Panc1 (cell line): ENCODE measurements at places on chromosomes 3 and 15. TPM values are rescaled to one million over a fixed set of nuclear protein-coding genes. Genes with fewer than 3 reads are reported as not detected.

DNA sequence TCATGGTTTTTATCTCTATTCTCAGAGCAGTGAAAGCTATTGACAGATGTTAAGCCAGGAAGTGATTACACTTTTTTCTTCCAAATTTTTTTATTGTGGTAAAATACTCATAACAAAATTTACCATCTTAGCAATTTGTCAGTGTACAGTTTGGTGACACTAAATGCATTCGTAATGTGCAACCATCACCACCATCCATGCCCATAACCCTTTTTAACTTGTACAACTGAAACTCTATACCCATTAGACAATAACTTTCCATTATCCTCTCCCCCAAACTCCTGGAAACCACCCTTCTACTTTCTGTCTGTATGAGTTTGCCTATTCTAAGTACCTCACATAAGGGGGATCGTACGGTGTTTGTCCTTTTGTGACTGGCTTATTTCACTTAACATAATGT, 15.1 kb upstream of the POMGNT2 start:
- H3K36me3 ChIP-seq: no peaks in the 10 kb centered on the region
- DNase-seq: no peak
- H3K27ac ChIP-seq: no peak overlapping the region

DNA sequence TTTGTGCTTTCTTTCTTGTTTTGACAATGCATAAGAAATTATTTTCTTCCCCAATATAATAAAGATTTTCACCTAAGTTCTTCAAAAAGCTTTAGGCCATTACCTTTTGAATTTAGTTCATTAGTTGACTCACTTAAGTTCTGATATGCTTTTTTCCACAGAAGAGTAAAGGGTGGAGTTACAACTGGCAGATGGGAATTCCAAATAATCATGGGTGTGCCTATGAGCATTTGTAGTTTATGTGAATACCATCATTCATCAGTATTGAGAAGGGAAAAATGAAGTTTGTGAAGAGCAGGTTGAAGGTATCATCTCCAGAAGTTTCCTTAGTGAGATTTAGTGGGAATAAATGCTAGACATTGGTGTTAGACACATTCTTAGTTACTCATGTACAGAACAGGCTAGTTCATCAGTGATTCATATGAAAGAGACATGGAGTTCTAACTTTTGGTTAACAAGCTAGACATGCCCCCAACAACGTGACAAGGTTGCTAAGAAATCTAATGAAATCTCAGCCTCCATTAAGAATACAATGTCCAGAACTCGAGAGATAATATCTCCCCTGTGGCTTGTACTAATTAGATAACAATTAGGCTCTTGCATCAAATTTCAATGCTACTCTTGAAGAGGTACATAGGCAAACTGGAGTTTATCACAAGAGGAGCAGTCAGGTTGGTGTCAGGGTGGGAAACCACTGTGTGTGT, 16.9 kb upstream of the ALCAM start:
- H3K4me3 ChIP-seq: no peak overlapping the region
- H3K27me3 ChIP-seq: no peaks in the 10 kb centered on the region
- no peaks in the 10 kb centered on the region for H3K4me1 ChIP-seq
- H3K27ac ChIP-seq: no peak overlapping the region

Gene ANKUB1
- not detected for total RNA-seq

GRCh38 chr3:72345980-72346379, 502.3 kb downstream of the SHQ1 start:
- no peaks in the 10 kb centered on the region for H3K36me3 ChIP-seq
- no peaks in the 10 kb centered on the region for H3K27me3 ChIP-seq
- no peak overlapping the region for H3K4me3 ChIP-seq
- no peaks in the 10 kb centered on the region; the same call in 1 of the 2 replicates for H3K4me1 ChIP-seq
- H3K27ac ChIP-seq: no peak overlapping the region

DNA sequence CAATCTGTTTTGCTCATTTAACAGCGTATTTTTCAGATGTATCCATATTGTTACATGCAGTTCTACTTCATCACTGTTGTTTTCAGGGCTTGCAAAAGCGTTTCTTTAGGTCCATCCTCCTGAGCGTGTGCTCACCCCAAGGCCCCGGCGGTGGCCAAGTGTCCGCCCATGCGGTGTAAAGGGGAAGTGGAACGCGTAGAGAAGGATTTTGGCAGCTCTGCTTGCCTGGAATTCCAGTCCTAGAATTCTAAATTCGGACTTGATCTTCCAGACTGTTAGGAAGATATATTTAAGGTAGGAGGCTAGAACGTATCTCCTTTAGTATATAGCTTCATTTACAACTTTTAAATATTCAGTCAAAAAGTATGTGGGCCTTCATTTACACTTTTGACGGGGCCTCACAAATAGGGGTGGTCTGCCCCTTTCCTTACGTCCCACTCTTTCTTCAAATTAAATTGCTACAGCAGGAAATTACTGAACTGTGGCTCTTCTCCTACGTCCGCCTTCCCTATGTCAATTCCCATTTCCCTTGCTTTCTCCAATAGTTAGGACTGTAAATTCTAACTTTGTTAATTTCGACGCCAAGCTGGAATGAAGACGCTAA, 609 bp upstream of the TBC1D23 start:
- no peaks in the 10 kb centered on the region for H3K27me3 ChIP-seq
- DNase-seq: no peak
- H3K4me3 ChIP-seq: peak overlapping the region; percentile 97
- no peaks in the 10 kb centered on the region for H3K36me3 ChIP-seq

DNA sequence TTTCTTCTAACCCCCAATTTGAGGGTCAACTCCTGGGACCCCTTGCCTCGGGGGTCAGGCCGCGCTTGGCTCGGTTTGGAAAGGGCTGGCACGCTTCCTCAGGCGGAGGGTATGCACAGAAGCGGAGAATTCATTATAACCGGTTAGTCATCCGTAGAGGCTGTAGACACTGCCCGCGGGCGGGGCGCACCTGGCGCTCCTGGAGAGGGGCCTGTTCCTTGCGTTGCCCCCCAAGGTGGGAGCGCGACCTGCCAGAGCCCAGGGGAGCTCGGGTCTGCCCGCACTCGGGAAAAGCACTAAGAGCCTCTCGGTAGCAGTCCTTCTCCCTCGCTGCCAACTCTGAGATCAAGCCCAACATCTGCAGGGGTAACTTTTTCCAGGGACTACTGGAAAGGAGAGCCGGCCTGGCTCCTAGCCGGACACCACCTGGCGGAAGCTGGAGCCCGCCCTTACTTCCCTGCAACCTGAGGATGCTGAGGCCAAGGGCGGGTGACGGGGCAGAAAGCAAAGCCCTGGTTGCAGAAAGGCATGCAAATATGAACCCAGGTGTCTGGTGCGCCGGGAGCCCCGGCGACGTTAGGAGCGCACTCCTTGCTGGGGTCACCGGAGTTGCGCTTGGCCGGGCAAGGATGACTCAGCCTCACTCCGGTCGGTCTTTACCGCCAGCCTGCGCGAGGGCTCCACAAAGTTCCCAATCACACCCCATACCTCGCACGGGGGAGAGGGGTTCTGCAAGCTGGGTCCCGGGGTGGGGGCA, 1.5 kb upstream of the CACNA2D3 start:
- 0 out of 2 replicates have a peak, but pooled peaks cover 2% of the 10 kb centered on the region for H3K4me1 ChIP-seq
- peak overlapping the region; percentile 15; the same call in 1 of the 2 replicates for H3K4me3 ChIP-seq
- peaks cover 18% of the 10 kb centered on the region for H3K27me3 ChIP-seq
- no peaks in the 10 kb centered on the region for H3K36me3 ChIP-seq
- H3K27ac ChIP-seq: no peak overlapping the region
- DNase-seq: no peak

DNA sequence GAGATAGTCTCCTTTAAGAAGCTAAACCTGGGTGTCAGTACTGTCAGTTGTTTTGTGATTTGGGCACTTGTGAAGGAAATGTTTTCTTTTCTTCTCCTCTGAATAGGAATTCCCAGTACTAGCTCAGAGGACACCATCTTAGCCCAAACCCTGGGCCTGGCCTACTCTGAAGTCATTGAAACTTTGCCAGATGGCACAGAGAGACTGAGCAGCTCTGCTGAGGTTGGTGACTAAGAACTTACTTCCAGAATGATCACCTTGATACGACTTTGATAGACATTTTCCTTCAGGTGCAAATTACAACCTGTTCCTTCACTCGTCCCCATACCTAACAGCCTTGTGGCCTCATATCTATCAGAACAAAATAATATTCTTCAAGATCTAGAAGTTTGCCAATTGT, 100.2 kb downstream of the LARS2 start:
- no peak overlapping the region for H3K4me3 ChIP-seq
- no peak overlapping the region for H3K27ac ChIP-seq
- H3K27me3 ChIP-seq: no peaks in the 10 kb centered on the region
- DNase-seq: no peak

- H3K4me3 ChIP-seq: peak overlapping the region; percentile 78
- peaks cover 10% of the 10 kb centered on the region for H3K4me1 ChIP-seq
- H3K27me3 ChIP-seq: no peaks in the 10 kb centered on the region
- H3K27ac ChIP-seq: peak overlapping the region; percentile 94
- no peak for DNase-seq
Observed at GRCh38 chr3:100335434-100335833, 877 bp downstream of the NIT2 start.

GRCh38 chr3:47266709-47267489, 15.7 kb downstream of the KIF9 start:
- H3K27ac ChIP-seq: no peak overlapping the region
- H3K4me3 ChIP-seq: no peak overlapping the region
- DNase-seq: no peak
- no peaks in the 10 kb centered on the region for H3K4me1 ChIP-seq
- H3K27me3 ChIP-seq: no peaks in the 10 kb centered on the region

Gene CORO2B
- 0.36 TPM for total RNA-seq

Gene PPIP5K1
- total RNA-seq: 56.6 TPM

DNA sequence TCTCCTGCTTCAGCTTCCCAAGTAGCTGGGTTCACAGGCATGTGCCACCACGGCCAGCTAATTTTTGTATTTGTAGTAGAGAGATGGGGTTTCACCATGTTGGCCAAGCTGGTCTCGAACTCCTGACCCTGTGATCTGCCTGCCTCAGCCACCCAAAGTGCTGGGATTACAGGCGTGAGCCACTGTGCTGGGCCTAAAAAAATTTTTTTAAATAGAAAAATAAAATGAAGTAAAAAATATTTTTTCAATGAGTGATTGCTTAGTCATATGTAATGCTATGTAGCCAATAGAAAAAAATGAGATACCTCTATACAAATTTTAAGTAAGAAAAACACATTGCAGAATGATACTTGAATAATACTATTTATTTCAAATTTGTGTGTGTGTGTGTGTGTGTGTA, 27.9 kb upstream of the SLC30A4 start:
- no peaks in the 10 kb centered on the region for H3K4me1 ChIP-seq
- H3K4me3 ChIP-seq: no peak overlapping the region
- H3K36me3 ChIP-seq: no peaks in the 10 kb centered on the region
- no peak overlapping the region for H3K27ac ChIP-seq

- H3K27me3 ChIP-seq: no peaks in the 10 kb centered on the region
- H3K36me3 ChIP-seq: no peaks in the 10 kb centered on the region
- no peak within 1 kb of the TSS for H3K4me3 ChIP-seq
- DNase-seq: no peak
Observed at GRCh38 chr15:66565741-66566144, at the start of gene LCTL. TSS of gene LCTL (minus strand) at chr15:66565998. CDS start at chr15:66565365, 633 bp downstream.

GRCh38 chr3:156817646-156818272, 8.4 kb upstream of the LEKR1 start:
- H3K27ac ChIP-seq: peak overlapping the region; percentile 97
- no peak for DNase-seq
- H3K27me3 ChIP-seq: no peaks in the 10 kb centered on the region

DNA sequence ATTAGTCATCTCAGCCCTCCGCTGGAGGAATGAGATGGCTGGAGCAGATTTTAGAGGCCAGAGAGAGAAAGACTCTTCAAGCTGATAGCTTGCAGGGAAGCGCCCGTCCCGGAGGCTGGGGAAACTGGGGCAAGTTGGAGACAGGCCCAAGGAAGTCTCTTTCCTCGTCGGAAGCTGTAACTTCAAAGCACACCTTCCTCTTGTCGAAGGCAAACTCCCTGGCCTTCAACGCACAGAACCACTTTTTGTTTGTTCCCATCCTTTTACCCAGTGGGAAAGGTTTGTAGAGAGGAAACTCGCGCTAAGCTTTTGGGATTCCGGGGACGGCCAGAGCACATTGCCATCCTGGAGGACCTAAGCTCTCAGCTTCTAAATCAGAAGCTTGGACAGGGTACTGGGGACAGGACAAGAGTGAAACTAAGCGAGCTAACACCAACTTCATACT, 900 bp upstream of the EOMES start:
- H3K4me3 ChIP-seq: peak overlapping the region; percentile 74
- no peaks in the 10 kb centered on the region; the same call in 1 of the 2 replicates for H3K36me3 ChIP-seq
- H3K27me3 ChIP-seq: no peaks in the 10 kb centered on the region
- no peak for DNase-seq

DNA sequence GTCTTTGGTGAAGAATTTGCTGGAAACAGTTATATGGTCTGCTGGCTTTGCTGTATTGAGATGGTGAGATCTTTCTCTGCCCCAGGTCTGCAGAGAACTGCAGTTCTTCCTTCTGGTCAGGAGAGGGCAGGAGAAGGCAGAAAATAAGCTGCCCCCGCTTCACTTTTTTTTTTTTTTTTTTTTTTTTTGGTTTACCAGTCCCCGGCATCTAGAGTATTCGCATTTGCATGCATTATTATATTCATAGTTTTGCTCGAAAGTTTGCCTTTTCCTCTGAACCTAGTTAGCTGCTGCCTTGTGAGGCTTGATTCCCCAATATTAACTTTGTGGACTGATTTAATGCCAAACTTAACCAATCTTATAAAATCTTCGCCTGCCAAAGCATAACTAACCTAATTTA, 10.6 kb upstream of the PARL start:
- no peak overlapping the region for H3K27ac ChIP-seq
- no peaks in the 10 kb centered on the region for H3K4me1 ChIP-seq
- no peaks in the 10 kb centered on the region for H3K36me3 ChIP-seq
- H3K27me3 ChIP-seq: no peaks in the 10 kb centered on the region

DNA sequence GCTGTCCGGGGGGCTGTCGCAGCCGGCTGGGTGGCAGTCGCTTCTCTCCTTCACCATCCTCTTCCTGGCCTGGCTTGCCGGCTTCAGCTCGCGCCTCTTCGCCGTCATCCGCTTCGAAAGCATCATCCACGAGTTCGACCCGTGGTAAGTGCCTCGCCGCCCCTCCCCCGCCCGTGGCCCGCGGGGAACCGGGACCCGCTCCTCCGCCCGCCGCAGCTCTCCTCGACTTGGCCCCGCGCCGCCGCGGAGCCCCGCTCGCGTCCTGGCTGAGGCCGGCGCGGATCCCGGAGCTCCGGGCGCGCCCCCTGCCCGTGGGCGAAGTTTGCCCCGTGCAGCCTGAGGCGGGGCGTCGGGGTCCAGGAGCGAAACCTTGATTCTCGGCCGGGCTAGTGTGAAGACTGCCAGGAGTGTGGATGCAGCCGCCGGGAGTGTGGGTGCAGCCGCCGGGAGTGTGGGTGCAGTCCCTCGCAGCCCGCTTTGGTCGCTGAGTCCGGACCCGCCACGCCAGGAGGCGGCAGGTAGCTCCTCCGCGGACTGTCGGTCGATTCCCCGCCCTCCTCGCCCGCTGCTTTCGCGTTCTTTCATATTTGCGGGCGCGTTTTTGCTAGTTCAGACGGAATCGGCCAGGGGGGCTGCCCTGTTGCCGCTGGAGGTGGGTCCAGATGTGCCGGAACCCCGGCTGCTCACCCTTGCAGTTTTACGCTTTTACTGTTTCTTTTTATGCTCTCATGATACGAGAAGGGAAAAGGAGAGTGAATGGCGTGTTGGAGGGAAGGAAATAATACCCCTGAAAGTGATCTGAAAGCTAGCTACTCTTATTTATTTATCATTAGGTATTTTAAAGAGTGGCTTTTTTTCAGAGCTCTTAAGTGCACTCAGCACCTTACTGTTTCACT, 692 bp downstream of the STT3B start:
- H3K4me1 ChIP-seq: peaks cover 12% of the 10 kb centered on the region; the same call in 1 of the 2 replicates
- no peaks in the 10 kb centered on the region; the same call in 1 of the 2 replicates for H3K36me3 ChIP-seq
- H3K27ac ChIP-seq: peak overlapping the region; percentile 78
- H3K4me3 ChIP-seq: peak overlapping the region; percentile 85
- no peaks in the 10 kb centered on the region for H3K27me3 ChIP-seq
